Activated naive CD4-positive, alpha-beta T cell treated with anti-CD3 and anti-CD28 coated beads, Interleukin-2, amount 50 U/mL, for 16 hours (primary cell): ENCODE measurements at places on chromosomes 6 and 20.

DNA sequence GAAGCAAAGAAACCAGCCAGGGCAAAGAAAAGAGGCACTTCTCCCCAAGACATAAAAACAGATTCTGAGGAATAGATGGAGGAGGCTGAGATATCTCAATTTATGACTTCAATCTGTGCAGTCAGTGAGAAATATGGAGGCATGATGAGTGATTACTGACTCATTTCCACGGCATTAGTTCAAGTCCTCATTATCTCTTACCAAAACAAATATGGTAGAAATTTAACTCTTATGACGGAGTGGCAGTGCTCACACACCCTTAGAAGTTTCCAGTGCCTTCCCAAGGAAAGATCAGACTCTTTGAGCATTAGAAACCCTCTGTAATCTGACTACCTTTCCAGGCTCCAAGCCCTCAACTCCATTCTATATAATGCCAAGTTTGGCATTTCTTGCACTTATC is 364.1 kb downstream of the ARHGAP18 start:
- no peak for DNase-seq

GRCh38 chr6:68527691-68528090 is 107.4 kb upstream of the ADGRB3 start:
- no peak for DNase-seq

- no peak for DNase-seq
Observed at GRCh38 chr6:30600451-30600961, 16.5 kb downstream of the PPP1R10 start.

DNA sequence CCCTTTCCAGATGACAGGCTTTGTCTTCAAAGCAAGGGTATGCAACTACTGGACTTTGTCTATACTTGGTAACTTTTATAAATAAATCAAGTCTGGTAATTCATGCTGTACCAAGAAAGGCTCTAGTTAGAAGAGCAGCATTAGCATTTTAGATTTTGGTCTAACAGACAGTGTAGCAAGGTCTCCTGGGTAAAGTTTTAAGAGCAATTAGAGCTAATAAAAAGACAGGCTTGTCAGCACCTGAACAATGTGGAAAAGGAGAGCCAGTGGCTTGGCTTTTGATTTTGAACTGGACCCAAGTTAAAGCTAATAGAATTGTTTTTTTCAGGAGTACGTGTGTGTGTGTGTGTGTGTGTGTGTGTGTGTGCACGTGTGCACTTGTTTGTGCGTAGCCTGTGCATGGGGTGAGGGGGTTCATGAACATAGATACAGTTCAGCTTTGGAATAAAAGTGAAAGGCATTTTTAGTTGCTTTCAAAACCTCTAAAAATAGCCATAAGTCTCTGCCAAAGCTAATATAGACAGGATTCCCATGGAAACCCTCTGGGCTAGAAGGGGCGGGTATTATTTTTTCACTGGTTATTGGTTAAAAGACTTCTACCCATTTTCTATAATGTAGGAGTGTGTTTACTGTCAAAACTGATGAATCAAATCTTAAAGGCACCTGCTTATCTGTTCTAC is 138.4 kb downstream of the KCNQ5 start:
- no peak for DNase-seq

DNA sequence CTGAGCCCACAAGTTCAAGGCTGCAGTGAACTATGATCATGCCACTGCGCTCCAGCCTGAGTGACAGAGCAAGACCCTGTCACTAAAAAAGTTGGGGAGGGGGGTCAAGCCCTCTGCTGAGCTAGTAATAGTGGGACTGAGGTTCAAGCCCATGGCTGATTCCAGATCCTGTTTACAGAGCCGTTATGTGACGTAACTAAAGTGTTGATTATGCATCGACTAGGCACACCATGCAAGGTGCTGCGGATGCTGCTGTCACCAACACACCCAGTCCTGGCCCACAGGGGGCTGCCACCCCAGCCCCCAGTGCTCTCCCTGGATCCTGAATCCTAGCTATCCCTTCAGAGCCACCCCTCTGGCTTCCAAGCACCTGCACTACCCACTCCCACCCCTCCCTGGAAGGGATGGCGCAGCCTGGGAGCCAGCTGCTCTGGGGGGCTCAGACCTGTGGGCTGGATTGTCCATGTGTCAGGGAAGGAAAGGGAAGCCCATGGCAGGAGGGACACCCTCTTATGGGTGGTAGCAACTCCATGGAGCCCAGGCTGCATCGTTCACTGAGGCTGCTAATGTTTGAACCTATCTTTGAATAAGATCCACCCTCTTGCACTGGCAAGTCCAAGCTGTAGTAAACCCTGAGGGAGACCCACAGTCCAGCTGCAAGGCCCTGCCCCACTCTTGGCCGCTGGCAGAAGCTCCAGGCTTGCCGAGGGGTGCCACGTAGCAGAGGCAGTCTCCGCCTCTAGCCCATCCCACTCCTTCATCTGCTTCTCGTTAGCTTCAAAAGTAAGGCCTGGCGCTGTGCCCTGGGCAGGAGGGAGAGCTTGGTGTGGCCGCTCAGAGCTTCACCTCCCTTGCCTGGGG is 95.0 kb downstream of the SNX5 start:
- no peak for DNase-seq

DNA sequence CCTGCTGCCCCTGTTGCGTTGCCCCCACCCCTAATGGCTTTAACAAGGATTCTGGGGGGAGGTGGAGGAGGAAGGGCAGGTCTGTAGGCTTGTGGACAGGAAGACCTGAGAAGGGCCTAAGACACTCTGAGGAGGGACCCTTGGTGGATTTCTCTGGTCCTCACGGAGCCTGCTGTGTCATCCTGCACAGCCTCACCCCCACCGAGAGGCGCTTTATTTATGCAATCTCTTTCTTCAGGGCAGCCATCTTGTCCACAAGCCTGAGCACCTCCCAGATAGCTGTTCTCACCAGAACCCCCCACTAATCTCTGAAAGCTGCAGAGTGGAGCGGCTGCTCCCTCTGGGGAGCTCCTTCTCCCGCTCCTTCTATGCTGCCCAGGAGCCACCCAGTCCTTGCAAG is 59.3 kb upstream of the MLN start:
- no peak for DNase-seq

DNA sequence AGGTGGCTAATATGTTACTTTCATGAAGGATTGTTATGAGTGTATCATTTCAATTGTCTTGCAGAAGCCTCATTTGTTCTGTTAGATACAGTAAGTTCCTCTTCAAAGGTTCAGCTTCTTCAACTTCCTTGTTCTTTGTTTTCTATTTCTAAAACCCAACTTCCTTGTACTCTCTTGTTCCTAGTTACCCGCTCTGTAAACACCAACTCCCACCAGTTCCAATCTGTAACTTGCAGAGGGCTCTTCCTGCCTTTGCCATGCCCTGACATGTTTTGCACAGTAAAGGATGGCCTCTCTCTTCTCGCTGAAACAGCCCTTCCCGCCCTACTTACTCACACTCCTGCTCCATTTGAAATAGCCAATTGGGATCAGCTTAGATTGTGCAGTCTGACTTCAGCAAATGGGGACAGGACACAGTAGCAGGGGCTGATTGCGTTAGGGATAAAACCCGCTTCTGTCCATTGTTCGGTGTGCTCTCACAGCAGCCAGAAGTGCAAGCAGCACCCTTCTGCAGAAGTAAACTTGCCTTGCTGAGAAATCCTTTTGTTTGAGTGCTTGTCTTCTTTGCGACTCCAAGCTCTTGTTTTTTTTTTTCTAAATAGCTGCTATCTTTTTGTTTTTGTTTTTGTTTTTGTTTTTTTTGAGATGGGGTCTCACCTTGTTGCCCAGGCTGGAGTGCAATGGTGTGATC is 45.9 kb upstream of the POU5F1 start:
- no peak for DNase-seq

GRCh38 chr6:2959909-2960719 is 11.3 kb downstream of the SERPINB6 start:
- DNase-seq: no peak

DNA sequence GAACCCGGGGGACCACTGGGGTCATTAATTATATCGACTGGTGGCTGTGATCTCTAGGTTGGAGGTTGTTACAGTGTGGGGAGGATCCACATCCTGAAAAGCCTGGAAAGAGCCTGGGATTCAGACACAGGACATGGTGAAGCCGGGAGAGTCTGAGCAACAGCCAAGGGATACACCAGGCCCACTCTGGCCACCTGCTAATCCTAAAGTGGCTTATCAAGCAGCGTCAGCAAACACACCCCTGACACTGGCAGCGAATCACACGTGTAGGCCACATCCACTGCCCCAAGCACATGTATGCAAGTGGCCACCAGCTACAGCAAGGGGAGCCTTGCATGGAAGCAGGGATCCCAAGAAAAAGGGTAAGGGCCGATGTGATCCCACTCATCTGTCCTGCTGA is 41.0 kb downstream of the GFOD1 start:
- no peak for DNase-seq

DNA sequence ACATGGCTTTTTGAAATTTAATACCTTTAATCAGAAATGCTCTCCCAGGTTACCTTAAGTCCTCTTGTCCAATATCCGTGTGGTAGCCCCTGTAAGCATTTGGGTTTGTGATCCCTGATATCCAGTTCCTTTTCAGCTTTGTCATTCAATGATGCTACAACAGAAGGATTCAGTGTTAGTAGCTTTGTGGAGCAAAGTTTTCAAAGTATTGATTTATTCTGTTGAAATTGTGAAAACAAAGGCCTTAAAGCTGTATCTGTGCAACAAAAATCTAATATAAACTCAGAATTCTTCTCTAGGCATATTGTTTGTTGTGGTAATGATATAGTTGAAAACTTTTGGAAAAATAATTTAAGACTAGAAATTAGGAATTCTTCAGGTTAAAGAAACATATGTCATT is 91.9 kb downstream of the ADGRB3 start:
- DNase-seq: no peak

DNA sequence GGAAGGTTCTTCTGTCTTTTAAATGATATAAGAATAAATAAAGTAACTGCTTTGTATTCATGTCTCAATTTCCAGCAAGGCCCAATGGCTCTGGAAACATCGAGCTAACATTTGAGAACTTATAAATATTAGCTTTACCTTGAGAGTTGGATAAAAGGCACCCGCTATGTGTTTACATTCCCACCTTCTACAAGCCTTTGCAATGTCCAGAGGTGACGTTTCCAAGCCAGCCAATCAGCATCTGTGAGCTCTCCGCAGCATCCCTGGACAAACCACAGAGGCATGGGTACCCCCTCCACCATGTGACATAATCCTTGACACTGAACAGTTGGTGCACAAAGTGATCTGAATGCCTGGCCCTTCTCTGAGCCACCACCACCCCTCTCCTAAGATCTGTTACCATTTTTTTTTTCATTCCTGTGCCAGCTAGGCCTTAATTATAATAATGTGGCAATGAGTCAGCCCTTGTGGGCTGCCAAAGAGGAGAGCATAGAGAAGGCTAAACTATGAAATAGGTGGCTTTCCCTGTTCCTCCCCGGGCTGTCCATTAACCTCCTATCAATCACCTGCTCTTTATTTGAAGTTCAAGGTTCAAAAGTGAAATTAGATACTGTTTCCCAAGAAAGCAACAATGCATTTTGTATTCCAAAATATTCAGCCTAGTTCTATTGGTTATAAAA is 4.1 kb downstream of the CBLN4 start:
- no peak for DNase-seq

GRCh38 chr6:144416244-144416643 is 131.1 kb downstream of the UTRN start:
- no peak for DNase-seq

GRCh38 chr6:4670824-4671409 is 105.3 kb upstream of the CDYL start:
- DNase-seq: no peak

GRCh38 chr20:1536893-1537730 is 20.4 kb downstream of the SIRPD start:
- no peak for DNase-seq

GRCh38 chr6:53986721-53987521 is 124.3 kb upstream of the MLIP start:
- DNase-seq: no peak

- no peak for DNase-seq
Observed at GRCh38 chr6:125598422-125598821, 151.0 kb upstream of the HEY2 start.

DNA sequence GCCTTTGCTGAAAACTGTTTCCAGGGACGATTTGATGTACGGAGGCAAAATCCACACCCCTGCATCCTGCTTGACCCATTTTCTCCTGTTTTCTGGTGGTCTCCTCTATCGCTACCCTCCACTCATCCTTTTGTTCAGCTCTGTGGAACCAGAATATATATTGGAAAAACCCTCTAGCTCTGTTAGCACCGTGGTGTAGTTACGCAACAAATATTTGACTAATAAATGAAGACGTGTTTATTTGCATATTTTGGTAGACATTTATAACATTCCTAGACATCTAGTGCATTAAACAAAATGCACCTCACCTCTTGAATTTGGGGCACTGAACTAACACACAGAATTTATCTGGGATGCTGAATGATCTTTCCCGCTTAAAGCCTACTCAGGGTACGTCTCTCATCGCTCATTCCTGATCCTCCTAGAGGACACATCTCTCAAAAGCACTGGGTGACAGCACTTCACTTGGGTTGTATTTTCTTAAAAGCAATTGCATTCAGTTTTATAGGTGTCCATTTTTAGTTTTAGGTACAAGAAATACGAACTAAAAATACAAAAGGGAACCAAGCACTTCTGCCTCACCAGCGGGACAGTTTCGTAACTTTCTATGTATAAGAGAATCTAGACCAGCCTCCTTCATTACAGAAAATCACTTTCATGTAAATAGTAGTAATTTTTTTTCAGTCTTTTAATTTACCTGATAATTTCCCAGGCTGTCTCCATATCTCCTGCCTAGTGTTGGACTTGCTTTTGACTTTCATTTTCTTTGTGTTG is 59.2 kb downstream of the SNRNP48 start:
- DNase-seq: no peak

GRCh38 chr6:17536586-17536985 is 63.5 kb upstream of the FAM8A1 start:
- peak; percentile 14 for DNase-seq

DNA sequence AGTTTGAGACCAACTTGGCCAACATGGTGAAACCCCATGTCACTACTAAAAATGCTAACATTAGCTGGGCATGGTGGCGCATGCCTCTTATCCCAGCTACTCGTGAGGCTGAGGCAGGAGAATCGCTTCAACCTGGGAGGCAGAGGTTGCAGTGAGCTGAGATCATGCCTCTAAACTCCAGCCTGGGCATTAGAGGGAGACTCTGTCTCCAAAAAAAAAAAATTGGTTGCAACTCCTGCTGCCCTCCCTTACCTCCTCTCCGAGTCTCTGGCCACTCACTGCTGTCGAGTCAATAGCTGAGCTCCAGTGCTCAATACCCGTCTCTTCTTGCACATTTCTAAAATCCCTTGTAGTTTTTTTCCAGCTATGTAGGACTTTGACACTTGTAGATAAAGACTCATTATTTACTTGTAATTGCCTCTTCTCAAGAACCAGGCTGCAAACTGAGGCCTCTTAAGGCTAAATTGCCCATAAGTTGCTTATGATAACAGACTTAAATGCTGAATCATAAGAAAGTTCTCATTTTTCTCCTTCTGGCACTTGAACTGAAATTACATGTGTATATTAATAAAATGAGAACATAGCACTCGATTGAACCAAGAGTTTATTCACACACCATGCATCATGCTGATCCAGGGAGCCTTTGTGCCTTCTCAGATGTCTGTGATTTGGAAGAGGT is 13.8 kb downstream of the HECA start:
- no peak for DNase-seq

GRCh38 chr6:130679684-130680083 is 147.5 kb upstream of the SMLR1 start:
- no peak for DNase-seq

GRCh38 chr6:3584606-3585005 is 127.8 kb upstream of the SLC22A23 start:
- no peak for DNase-seq
